NCI-H460 (cell line): ENCODE measurements at places on chromosomes 2 and 18.

DNA sequence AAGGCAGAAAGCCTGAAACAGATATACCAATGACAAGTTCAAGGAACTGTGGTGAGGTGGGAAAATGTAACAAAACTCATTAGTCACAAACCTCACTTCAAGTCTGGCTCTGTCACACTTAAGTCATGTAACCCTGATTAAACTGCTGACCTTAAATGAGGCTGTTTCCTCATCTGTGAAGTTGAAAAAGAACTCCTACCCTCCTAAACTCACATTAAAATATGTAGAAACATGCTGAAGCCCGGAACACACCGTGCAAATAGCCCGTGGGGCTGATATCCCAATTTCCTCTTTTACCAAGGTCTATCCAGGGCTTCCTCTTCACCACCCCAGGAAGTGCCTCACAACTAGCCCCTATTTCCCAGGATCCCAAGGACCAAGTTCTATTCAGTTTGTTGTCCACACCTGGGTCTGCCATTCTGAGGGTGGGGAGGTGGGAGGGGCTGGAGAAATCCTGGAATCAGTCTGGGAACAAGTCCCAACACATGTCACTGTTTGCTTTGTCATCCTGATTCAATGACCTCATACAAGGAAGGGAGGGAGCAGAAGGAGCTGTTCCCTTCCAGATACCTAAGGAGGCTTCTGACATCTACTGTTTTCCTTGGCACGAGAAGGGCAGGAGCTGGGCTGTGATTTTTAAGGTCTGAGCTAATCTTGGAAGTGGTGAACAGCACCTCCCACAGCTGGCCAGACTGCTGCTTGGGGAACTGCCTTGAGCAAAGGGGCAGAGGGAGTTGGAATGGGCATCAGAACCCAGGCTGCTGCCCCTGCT, 42.3 kb downstream of the SLC4A1AP start:
- DNase-seq = peak; percentile 87

GRCh38 chr2:225773148-225773547, 373.6 kb downstream of the NYAP2 start:
- no peak for DNase-seq

DNA sequence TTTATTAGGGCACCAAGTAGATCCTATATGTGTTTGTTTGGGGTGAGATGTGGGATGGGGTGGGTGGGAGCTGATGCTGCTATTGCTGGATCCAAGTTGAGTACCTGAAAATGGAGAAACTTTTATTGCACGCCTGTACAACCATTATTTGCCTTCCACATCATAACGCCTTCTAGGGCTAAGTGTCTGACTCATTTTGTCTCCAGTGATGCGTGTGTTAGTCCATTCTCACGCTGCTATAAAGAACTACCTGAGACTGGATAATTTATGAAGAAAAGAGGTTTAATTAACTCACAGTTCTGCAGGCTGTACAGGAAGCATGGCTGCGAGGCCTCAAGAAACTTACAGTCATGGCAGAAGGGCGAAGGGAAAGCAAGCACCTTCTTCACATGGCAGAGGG, 58.2 kb downstream of the KDM3A start:
- no peak for DNase-seq

GRCh38 chr2:95074663-95075439, 46.8 kb downstream of the MRPS5 start:
- DNase-seq = no peak

GRCh38 chr2:158912112-158912511, 56.3 kb upstream of the TANC1 start:
- no peak for DNase-seq

DNA sequence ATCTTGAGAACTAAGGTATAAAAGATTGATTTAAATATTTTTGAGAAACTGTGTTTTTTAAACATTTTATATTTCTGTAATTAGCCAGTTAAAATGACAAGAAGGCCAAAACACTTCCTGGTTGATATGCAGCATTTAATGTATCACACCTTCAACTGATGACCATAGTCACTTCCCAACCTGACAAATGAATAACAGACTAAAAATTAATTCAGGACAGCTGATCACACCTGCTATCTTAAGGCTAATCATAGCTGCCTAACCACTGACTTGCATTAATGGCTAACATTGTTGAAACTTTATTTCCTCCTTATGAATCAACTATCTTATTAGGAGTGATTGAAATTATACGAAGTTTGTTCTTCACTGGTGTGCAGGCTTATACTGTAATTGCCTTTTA, 125.8 kb upstream of the MSTN start:
- no peak for DNase-seq
